ENCODE measurements at places on chromosomes 11 and 22.

DNA sequence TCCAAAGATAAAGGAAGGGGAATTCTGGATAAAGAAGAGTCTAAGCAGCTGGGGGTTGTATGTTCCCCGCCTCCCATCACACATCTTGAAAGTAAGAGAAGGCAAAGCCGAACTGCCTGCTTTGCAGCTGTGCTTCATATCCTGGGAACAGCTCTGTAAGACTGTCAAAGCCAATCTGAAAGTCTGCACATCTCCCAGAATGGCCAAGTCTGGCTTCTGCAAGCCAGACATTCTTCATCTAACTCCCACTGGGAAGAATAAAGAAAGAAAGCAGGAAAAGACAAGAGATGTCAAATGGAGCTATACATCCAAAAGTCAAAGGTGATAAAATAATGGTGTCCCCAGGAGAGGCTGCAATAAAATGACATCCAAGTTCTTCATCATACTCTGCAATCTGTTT lies 15.4 kb downstream of the MORC2 start:
- DNase-seq: no peak

DNA sequence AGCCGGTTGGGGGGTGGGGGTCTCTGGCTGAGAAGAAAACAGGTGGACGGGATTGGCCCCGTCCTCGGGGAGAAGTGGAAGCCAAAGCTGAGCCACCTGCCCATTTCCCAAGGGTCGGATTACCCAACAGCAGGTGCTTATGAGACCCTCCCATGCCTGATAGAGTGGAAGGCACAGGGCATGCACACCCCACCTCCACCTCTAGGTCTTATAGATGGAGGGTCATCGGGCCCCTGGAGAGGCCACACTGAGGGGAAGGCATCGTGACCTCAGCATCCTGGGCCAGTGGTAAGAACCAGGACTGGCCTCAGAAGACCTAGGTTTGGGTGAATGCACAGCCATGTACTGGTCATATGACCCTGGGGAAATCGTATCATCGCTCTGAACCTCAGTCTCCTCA lies 85.9 kb downstream of the BUD13 start:
- DNase-seq: no peak

DNA sequence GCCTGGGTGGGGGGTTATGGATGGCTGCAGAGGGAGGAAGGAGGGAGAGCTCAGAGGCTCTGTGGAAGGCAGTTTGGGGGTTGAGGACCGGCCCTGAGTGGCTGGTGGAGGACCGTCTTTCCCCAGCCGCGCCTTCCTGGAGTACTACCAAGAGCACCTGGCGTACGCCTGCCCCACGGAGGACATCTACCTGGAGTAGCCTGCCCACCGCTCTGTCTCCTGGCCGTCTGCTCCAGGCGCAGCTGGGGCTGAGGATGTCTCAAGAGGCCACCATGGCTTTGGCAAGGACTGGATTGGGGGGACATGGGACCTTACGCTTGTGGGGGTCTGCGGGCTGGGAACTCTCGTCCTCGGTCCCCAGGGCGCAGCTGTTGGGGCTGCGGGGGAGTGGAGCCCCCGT lies 10.0 kb downstream of the MAPK8IP2 start:
- DNase-seq: no peak

GRCh38 chr11:92409956-92410355 lies 185.3 kb downstream of the FAT3 start:
- no peak for DNase-seq

DNA sequence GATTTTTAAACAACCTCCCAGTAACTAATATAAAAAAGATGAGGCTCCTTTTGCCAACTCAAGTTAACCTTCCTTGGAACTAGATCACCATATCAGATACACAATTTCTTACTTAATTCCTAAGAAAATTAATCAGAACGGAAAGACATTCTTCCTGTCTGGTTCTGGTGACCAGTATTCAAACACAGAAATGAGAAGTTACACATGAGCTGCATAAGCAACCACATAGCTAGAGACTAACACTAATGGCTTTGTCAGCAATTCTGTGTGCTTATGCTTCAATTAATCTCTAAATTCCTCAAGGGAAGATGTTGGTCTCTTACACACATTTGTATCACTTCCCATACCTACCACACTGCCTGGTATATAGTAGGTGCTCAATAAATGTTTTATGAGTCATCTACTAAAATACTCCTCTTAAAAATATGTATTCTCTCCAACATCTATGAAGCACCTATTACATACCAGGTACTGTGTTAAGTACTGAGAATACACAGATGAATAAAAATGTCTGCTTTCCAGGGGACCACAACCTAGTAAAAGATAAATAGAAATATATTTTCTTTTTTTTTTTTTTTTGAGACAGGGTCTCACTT lies 54.5 kb downstream of the GAB2 start:
- peak; percentile 75 for DNase-seq

GRCh38 chr22:24003887-24004286 lies 1.4 kb downstream of the GSTT4 start:
- DNase-seq: no peak

DNA sequence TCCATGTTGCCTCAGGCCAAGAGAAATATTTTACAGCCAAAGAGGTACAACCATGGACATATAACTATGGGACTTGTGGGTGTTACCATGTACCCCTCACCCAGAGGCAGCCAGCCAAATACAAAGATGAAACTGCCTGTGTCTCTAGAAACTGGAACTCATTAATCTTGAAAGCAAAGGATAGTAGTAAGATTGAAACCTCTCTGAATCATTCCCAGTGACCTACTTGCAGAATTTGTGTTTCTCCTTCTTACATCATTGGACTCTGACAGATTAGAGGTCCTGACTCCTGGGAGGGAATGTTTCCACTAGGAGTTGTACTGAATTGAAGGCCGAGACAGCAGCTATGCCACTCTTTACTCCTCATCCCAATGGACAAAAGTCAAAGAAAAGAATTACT lies 257.4 kb upstream of the UBASH3B start:
- no peak for DNase-seq

DNA sequence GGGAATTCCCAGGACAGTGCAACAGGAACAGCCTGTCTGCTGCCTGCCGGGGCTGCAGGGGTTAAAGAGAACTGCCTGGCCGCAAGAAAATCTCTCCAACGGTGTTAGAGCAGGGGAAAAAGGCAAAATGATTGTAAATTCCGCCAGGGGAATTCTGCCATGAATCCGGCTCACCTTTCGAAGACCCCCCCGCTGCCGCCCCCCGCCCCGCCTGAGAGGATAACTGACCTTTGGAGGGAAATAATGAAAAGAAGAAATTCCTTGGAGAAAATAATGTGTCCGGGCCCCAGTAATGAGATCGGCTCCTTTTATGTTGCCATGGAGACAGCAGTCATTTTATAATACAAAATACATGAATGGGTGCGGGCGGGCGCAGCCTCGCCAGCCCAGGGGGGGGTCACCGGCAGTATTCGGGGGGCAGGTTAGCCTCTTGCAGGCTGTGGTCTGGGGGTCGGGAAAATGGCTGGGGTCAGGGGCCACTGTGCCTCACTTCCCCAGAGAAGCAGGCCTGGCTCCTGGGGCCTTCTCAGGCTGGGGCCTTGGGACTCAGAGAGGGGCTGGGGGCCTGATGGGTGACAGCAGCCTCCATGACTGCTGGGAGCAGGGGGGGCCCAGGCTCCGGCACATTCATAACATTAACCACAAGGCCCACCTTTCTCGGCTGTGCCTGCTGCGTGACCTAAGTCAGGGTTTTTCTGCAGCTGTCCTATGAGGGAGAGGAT lies 228.1 kb downstream of the MN1 start:
- peak; percentile 56 for DNase-seq

DNA sequence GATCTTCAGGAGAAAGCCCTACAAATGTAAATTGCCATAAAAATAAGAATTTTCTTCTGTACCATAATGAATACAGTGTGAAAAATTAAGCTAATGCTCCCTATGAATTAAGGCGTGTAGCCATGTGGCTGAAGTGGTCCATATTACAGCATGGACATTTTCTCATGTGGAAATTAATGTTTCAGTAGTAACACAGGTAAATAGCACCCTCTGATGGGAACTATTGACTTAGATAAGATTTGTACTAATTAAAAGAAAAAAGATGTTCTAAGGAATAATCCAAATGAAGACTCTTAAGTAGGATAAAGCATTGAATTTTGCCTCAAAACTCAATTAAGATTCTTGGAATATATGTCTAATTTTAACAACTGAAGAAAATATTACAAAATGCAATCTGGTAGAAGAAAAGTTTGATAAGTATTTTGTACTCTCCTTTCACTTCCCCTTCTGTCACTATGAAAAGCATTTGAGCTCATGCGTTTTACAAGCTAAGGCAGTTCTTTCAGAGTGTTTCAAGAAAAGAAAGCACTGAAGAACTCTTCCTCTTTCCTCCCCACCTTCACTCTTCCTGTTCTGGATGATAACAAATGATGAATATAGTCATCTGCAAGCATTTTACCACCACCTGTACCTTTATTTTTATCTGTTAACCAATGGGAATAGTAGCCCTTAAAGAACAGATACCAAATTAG lies 9.9 kb upstream of the OR8D2 start:
- peak; percentile 79 for DNase-seq
